ENCODE measurements at places on chromosomes 13 and 19.

- DNase-seq: no peak
These were observed 119.0 kb downstream of the MYCBP2 start for GRCh38 chr13:77207943-77208342.

- DNase-seq: no peak
These were observed 278.0 kb downstream of the KLF5 start for GRCh38 chr13:73336773-73337172.

DNA sequence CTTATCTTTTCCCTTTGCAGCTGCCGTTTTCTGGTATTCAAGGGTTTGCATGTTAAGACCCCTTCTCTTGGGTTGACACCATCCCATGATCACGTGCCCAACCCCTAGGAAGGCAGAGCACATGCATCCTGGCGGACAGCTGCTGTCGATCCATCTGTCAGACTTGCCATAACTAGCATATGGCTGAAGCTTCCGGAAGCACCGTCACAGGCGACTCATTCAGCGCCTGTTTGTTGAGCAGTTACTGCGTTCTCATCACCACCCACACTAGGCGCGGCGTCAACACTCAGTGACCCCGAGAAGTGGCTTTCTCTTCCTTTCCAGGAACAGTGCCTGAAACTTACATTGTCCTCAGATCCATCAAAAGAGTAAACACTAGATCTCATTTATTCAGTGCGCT lies 93.6 kb downstream of the SOX1 start:
- no peak for DNase-seq

DNA sequence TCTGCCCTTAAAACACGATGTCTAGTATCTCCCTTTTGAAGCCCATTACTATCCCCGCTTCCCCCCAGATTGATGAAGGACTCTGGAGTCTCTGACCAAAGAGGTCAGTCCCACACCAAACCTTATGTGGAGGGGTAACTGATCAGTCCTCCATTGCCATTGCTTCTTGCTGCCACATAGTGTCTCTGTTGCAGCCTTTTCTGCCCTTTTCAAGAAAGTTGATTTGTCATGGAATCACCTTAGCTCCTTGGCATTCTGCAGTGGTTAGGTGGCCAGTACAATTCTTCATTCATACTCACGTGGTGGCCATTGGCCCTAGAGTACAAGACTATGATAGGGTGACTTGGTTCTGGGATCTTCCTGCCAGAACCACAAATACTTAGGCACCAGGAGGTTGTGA lies 8.4 kb upstream of the HTR2A start:
- no peak for DNase-seq

GRCh38 chr13:65866138-65866537 lies 1364.0 kb downstream of the PCDH9 start:
- DNase-seq: no peak

DNA sequence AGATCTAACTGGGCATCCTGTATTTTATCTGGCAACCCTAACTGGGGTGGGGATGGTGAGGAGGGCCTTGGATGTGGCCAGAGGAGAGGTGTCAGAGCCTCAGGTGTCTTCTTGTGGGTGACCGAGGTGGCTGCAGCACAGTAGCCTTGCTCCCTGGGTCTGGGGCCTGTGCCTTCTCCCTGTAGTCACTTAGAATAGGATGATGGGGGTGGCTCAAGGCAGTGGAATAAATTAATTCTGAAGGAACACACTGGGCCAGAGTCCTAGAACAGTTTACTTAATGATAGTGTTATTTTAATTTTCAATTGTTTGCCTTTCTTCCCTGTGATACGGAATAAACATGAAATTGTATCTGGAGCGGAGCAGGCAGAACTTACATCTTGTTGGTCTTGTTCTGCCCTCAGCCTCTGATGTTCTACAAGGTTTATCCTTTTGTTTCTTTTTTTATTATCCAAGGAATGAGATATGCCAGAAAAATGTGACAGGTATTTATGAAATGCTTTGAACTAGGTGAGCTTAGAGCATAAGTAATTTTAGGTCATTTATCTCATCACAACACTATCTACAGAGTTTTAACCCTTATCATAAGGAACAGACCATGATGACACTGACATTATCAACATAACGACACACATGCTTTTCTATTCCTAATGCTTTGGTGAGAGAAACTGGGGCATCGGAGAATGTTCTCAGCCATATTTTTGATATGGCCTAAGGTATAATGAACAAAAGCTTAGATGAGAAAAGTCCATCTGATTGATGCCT lies 51.4 kb downstream of the LRCH1 start:
- DNase-seq: no peak

GRCh38 chr19:28542394-28543243 lies 670.3 kb downstream of the UQCRFS1 start:
- DNase-seq: no peak
